ENCODE measurements at places on chromosomes 3 and 15.

DNA sequence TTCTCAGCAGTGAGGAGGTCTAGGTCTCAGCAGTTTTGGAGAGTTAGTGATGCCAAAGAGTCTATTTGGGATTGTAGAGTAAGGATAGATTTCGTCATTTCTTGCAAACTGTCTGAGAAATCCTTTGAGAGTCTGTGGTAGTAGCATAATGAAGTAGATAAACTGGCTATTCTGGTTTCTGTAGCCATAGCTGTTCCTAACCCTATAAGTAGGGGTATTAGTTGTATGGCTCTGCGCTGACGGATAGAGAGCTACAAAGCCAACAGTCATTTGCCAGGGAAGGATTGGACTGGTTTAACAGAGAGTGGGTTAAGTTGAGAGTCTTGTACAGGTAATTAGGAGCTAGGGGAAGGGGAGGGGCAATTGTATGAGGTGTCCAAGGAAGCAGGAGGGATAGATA, 50.6 kb downstream of the KLHDC8B start:
- DNase-seq, result no peak

DNA sequence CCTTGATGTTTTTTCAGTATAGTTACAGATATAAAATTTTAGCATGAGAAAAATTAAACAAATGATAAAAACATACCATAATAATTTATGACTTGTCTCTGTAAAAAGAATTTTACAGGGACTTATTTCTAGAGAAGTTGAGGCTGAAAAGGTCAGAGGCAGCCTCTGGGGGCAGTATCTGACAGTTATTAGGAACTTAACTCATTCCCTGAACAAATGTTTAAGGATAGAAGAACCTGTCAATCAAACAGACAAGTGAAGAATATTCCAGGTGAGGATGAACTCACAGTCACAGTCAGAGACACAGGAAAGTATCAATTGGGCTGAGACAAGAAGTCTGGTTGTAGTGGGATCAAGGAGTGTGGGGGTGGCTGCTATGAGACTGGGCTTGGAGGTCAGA, 7.3 kb downstream of the MYLK start:
- DNase-seq, result no peak

GRCh38 chr3:123310741-123311140, 109.0 kb downstream of the SEC22A start:
- no peak for DNase-seq

DNA sequence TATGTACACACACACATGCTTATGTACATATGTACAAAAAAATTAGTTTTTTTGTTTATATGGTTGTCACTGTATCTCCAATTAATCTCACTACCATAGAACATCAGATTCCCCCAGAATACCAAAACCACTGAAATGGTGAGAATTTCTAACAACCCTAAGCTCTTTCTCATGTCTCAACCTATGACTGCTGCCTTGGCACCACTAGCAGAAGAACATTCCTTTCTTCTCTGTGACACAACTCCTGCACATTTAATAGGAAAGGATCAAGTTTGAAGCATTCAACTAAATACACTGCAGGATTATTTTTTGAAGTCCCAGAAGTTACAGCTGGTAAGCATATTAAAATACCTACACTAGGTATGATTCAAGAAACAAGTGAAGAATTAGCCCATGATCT, 109.6 kb downstream of the FAM174B start:
- no peak for DNase-seq

- DNase-seq, result peak; percentile 73
Observed at GRCh38 chr15:31328428-31328968, 1.9 kb downstream of the KLF13 start.

DNA sequence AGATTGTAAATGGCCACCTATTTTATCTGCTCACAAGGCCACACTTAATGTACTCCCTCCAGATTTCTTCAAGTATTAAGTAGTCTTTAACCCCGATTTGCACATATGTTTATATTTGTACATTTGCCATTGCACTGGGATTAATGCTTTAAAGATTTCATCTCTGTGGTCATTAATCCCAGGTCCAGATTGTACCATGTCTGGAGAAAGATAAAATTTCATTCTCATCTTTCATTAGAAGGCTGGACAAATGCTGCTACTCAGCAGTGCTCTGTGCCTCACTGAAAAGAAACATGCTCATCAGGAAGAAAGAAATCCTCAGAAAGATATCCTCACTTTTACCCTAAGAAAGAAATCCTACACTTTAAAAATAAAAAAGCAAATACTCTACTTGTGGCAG, 62.5 kb upstream of the LRRC3B start:
- DNase-seq, result no peak

- no peak for DNase-seq
Observed at GRCh38 chr3:30649572-30650318, 43.3 kb downstream of the TGFBR2 start.

DNA sequence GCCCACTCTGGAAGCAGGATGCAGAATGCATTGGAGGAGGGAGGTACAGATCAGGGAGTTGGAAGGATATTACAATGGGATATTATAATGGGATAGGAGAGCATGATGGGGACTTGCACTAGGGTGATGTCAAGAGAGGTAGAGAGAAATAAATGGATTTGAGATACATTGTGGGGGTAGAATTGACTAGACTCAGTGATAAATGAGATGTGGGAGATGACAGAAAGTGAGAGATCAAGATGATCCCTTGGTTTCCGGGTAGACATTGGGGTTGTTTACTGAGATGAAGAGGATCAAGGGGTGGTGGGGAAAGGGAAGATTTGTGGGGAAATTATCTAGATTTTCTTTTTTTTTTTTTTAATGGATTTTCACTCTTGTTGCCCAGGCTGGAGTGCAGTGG, 42.7 kb downstream of the BFSP2 start:
- DNase-seq, result no peak

DNA sequence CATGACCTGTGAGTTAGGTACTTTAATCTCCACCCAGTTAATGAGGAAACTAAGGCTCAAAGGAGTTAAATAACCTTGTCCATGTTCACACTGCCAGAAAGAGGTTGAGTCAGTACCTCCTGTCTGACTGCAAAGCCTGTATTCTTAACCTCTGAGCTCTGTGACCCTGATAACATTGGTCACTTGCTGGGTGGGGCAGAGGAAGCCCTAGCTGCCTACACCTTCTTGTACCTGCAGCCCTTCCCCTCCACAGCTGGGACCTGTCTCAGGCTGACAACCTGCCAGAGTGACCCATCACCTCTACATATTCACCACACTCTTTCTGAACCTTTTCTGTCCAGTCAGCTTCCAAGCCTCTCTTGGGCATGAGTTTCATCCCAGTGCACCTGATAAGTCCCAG, 106.1 kb upstream of the HES1 start:
- DNase-seq, result no peak

- DNase-seq, result no peak
Observed at GRCh38 chr15:50065279-50065678, 53.8 kb downstream of the ATP8B4 start.

GRCh38 chr15:84657748-84658079, 285 bp downstream of the NMB start:
- no peak for DNase-seq

GRCh38 chr15:60871731-60872130, 357.4 kb downstream of the RORA start:
- DNase-seq, result no peak

DNA sequence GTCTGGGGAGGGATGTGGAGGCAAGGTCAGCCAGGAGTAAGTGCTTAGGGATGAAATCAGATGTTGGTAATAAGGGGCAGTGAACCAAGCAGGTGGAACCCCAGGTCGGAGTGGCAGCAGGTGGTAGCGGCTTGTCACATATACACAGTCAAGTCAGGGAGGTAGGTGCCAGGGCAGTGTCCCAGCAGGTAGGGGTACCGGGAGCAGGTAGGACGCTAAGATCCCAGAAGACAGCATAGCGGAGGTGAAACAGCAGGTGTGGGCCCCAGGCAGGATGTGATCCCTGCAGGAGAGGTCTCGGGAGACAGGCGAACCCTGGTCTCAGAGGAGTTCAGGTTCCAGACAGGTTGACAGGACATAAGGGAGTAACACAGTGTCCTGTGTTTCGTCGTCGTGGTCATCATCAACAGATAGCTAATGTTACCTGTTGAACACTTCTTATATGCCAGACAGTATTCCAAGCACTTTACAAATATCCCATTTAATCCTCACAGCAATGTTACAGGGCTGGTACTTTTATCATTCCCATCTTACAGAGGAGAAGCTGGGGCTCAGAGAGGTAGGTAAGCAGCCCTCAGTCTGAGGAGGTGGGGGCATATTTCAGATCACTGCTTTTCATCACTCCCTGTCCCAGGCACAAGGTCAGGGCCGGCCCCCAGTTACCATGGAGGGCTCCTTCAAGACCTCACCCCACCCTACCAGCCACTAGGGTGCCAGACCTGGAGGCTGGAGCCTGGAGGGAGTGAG, 241.6 kb downstream of the UACA start:
- DNase-seq, result no peak

GRCh38 chr3:84601303-84601702, 357.5 kb upstream of the CADM2 start:
- no peak for DNase-seq

DNA sequence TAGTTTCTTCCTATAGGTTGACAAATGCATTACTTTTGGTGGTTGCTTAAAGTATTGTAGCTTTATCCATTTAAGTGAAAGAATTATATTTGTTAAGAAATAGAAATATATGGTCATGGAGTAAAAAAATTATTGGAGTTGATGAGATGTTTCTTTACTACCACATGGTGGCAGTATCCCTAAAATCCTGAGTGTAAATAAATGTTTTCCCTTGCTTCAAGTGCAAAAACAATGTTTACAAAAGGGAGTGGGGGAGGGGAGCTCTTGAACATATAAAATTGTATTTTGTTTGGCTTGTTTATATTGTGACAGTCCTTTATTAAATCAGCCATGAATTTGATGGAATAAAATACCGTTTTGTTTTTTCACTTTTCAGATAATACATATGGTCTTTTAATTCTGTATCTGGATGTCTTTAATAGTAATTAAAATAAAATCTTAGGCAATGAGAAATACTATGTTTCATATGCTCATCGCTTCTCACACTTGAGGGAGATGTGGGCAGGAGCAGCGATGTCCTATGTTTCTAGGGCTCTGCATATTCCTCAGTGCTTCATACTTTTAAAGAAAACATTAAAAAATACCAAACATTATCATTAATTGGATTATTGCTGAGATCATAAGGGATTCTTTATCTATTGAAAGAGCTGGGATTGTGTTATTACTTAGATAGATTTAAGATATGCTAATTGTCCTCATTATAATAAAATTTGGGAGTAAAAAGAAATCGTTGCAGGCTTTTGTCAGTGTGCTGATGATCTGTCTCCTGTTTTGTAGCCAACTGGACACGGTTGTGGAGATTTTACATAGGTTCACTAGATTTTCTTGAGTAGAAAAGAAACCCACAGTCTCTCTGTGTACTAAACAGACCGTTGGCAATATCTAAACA, 349.7 kb downstream of the TUSC7 start:
- no peak for DNase-seq

GRCh38 chr3:40054568-40055222, 245.3 kb downstream of the MYRIP start:
- DNase-seq, result no peak

DNA sequence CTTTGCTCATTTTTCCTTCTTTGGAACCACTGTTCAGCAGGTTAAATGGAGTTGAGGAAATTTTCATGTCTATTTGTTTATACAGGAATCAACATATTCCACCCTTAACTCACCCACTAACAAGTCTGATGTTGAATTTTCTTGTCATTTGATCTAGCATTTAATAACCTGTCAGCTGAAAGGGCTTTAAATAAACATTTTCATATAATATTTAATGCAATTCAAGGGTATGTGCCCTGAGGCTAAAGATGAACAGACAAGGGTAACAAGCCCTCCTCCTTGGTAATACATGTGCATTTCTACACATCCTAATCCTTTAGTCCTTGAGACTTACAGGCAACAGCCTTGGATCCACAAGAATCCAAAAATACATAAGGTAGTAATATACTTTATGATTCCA, 435.0 kb upstream of the NR2F2 start:
- no peak for DNase-seq

DNA sequence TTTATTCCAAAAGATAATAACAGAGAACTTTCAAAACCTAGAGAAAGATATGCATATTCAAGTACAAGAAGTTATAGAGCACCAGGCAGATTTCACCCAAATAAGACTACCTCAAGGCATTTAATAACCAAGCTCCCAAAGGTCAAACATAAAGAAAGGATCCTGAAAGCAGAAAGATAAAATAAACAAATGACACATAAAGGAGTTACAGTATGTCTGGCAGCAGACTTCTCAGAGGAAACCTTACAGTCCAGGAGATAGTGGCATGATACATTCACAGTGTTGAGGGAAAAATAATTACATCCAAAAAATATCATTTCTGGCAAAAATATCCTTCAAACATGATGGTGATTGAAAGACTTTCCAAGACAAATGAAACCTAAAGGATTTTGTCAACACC, 185.8 kb upstream of the POU1F1 start:
- DNase-seq, result no peak

DNA sequence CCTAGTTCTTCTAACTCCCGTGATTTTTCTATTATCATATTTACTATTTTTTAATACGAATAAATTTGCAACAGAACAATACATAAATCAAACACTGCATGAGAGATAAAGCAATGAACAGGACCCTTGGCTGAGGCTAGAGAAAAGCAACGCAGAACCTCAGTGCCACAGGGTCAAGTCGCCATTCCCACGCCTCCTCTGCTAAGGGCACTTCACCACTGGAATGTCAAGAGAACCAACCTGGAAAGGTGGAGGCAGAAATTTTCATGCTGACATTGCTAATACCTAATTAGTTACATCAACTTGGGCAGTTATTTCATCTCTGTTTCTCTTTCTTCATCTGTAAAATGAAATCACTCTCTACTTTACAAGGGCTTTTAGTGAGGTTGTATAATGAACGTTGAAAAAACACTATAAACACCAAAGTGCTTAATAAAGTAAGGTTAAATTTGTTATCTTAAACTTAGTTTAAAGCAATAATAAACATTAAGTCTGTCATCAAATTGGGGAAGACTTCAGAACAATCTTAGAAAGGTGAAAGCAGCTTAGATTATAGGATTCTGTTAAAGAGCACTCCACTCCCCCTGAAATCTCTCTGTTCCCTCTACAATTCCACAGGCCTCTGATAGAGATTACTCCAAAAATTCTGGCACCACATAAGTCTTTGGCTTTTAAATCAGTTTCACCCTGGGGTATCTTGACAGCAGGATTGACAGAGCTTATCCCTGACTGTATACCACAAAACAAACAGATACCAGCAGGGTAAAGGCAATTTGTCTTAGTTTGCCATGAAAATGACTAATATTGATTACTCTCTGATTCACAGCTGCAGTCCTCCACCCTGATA, 41.9 kb downstream of the PLCH1 start:
- DNase-seq, result no peak

GRCh38 chr3:171862993-171863521, 19.9 kb downstream of the TMEM212 start:
- DNase-seq, result no peak

- no peak for DNase-seq
Observed at GRCh38 chr3:174581558-174581957, 277.6 kb upstream of the NAALADL2 start.

GRCh38 chr3:150583028-150583427, 20.1 kb upstream of the SELENOT start:
- DNase-seq, result no peak

GRCh38 chr3:77605308-77605707, 565.4 kb downstream of the ROBO2 start:
- peak; percentile 9 for DNase-seq

GRCh38 chr15:38810686-38811085, 246.1 kb upstream of the RASGRP1 start:
- no peak for DNase-seq

- no peak for DNase-seq
Observed at GRCh38 chr3:179663093-179663492, 10.3 kb downstream of the USP13 start.
